Stimulated activated CD4-positive, alpha-beta T cell treated with anti-CD3 and anti-CD28 coated beads, Interleukin-1b, Interleukin-23, amount 100 ng/mL, for 1 hour (primary cell): ENCODE measurements at places on chromosomes 6 and 20.

- DNase-seq = no peak
These were observed 658.0 kb upstream of the NOX3 start for GRCh38 chr6:156113631-156114030.

- peak; percentile 61 for DNase-seq
These were observed 25.4 kb downstream of the SLC17A9 start for GRCh38 chr20:62977613-62978560.

DNA sequence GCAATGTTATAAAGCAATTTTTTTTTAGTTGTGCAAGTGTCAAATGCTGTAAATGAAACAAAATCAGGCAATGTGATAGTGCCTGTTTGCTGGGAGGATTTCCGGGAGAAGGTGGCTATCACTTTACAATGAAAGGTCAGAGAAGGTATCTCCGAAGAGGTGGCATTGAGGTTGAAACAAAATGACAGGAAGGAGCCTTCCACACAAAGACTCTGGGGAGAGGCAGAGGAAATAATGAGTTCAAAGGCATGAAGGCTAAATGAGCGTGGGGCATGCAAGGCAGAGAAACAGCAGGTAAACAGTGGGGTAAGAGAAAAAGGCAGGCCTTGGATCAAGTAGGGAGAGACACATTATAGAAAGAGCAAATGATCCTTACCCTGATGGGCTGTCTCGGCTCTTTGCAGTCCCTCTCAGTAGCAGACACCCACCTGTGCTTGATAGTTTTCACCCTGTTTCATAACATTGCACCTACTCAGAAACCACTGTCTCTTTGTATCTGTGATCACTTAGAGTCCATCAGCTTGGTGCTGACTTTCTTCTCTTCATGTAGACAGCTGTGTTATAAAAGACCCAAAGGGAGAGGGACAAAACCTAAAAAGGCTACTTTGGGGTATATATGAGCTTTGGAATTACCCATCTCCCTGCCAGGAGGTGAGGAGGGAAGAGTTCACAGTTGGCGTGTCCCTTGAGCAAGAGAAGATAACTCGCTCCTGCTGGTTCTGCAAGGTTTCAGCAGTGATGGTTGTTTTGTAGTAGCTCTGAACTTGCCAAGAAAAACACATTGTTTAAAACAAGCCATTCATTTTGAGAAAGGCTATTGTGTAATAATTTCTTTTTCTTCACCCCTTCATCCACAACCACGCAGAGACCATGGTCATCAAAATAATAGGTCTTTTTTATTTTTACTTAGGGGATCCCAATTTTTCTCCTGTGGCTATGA, 22.3 kb downstream of the NRN1 start:
- DNase-seq = no peak

DNA sequence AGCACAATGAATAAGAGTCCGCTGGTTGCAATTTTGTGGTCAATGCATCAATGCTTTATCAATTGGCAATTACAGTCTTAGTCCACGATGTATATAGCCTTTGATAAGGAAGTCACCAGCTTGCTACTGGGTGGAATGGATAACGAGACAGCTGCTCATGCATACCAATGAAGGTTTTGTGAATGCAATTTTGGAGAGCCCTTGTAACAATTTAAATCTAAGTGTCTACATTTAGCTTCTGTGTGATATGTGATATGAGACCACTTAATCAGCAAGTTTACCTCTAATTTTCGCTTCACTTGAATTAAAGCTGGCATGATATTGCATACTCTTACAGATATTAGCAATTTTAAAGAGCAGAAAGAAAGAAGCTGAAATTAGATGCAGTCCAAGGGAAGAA, 543.9 kb downstream of the RNF144B start:
- no peak for DNase-seq

- no peak for DNase-seq
These were observed 98.8 kb downstream of the GRM1 start for GRCh38 chr6:146127447-146128215.

DNA sequence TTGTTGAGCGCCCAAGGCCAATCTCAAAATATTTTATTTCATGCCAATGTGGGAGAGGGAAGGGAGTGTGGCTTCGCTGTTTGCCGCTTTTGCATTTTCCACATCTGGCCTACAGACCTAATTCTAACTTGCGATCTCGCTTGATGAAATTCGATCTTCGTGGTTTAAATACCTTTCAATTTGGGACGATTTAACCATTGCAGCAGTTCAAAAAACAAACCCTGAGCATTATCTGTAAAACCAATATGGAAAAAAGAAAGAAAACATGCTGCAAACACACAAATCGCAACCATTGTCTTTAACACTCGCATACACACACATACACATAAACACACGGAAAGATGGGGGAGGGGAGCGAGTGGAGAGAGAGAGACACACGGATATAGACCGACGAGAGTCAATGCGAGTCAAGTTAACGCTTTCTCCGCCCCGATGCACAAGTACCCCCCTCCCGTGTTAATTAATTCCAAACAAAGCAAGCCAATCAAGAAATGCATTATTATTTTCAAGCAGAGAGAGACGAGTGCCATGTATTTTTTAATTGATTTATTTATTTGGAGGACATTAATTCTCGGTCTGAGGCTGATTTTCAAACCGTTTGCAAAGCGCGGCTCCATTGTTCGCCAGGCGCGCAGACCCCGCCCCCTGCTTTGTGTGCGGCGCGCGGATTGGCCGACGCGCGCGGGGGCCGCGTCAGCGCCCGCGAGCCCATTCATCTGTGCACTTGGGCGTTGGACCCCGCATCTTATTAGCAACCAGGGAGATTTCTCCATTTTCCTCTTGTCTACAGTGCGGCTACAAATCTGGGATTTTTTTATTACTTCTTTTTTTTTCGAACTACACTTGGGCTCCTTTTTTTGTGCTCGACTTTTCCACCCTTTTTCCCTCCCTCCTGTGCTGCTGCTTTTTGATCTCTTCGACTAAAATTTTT, at the start of gene MARCKS:
Gene MARCKS, plus strand, starts transcription at position 721 of the 931 bp plus-strand sequence. CDS start 401 bp downstream, outside the sequence.
- DNase-seq = no peak

- no peak for DNase-seq
These were observed 142.6 kb downstream of the ADGRG6 start for GRCh38 chr6:142444376-142444775.

DNA sequence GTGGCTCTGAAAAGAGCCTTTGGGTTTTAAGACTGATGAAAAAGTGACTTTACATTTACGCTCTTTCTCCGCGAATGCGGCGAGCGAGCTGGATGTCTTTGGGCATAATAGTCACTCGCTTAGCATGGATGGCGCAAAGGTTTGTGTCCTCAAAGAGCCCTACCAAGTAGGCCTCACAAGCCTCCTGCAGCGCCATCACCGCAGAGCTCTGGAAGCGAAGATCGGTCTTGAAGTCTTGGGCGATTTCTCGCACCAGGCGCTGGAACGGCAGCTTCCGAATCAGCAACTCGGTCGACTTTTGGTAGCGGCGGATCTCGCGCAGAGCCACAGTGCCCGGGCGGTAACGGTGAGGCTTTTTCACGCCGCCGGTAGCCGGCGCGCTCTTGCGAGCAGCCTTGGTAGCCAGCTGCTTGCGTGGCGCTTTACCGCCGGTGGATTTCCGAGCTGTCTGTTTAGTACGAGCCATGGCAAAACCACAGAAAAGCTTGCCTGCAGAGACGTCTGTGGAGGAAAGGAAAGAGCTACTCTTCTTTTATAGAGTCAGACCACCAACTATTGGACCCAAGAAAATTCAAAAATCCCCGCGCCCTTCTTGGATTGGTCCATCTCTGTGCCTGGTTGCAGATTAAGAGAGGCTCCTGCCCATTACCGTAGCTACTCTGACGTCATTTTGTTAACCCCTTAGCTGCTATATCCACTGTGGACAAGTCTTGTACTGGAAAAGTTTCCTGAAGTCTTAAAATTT, 55.5 kb upstream of the HFE start:
- peak; percentile 57 for DNase-seq

DNA sequence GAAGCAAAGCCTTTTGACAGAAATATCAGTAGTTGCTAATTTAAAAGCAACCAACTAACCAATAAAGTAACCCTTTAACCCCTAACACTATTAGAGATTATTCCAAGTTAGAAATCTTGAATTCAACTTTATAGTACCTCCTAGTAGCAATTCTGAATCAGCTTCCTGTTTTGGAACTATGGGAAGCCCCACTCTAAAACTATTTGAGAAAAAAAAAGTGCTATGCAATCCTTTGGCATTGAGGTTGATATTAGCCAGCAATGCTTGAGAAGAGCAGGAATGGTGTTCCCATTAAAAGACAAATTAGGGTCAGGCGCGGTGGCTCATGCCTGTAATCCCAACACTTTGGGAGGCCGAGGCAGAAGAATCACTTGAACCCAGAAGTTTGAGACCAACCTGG, 306.2 kb upstream of the ZFP64 start:
- no peak for DNase-seq

DNA sequence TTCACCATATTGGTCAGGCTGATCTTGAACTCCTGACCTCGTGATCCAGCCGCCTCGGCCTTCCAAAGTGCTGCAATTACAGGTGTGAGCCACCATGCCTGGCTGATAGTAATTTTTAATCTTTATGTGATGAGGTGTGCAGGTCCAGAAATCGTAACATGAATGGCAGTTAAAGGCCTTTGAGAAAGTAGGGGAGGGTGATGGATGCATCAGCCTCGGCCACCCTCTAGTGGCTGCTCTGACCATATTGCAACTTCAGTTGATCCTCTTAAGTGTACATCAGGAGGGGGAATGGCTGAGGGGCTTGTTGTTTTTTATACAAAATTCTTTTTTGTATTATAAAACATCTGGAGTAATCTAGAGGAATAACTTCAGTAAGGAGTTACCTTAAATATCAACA, 193.0 kb downstream of the ZFAND3 start:
- no peak for DNase-seq

DNA sequence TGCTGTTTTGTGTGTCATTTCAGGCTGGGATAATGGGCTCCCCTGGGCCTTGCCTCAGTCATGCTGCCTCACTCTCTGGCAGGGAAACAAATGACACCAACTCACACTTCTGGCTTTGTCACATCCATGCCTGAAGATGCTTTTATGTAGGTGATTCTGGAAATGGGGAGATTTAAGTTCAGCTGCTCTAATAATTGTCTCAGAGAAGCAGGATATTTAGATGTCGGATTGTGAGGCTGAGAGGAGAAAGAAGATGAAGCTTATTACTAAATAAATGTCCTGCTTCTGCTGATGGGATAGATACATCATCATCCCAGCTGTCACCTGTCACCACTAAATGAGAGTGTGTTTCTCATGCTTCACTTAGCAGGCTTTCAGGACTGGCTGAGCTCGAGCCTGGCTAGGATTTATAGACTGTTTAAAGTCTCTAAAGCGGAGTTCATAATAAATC, 480.2 kb upstream of the SPTLC3 start:
- DNase-seq = no peak

DNA sequence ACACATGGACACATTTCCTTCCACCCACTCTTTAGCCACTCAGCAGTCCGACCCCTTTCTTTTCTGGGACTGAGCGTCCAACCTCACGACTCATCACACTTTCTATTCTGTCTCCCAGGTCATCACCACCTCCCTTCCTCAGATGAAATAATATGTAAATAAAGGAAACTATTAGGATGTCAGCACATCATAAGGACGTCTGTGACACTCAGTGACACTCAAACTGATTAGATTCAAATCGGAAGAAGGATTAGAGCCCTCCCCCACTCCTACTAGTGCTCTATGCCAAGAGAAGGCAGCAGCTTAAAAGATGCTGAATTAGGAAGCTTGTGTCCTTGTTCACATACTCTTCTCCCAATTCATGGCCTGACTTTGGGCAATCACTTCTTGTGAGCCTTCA, 113.6 kb downstream of the TNFRSF21 start:
- DNase-seq = no peak

DNA sequence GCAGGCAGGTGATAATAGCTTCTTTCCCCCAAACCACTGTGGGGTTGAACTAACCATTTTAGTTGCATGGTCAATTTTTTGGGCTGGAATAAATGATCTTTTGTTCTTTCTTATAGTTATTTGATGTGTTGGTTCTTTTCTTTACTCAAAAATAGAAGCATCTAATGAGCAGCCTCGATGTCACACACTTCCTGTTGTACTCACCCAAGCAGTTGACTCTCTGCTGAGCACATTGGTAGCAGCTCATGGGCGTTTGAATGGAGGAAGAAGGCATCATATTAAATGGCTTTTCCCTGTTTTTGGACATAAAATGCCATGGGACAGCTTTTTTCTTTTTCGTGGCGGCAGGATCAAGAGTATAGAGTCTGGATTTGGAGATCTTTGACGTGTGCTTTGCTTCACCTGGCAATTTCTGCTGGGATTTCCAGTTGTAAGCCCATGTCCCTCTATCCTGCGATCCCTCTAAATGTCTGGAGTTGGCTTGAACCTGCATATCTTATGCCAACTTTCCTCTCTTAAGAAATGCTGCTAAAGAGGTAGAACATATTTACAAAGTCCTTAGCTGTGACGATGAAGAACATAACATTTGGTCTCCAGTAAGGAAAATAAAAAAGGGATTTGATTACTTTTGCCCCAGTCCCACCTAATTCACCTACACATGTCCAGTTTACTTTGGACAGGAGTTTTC, 268.3 kb downstream of the PRL start:
- DNase-seq = no peak

DNA sequence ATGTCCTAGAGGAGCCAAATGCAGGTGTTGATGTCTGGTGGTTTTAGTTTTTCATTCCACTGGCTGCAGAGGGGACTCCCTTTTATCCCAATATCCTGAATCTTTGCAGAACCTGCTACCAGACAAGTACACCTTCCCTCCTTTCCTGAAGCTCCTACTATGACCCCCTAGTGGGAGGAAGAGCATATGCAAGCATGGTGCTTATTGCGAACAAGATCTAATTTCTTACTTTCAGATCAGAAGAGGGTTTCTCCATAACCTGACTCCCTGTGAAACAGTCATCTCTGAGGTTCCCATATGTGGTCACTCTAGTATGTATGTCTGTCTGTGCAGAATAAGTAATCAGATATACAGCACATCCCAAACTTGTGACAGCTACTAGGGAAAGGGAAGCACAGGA, 277.2 kb downstream of the ARHGAP18 start:
- DNase-seq = no peak

GRCh38 chr20:35048739-35049138, 43.9 kb downstream of the TRPC4AP start:
- no peak for DNase-seq

- DNase-seq = peak; percentile 87
These were observed at the start of gene BLOC1S5 for GRCh38 chr6:8063761-8064637. BLOC1S5 (minus strand) TSS chr6:8064389; CDS start chr6:8064376, 13 bp downstream.

- no peak for DNase-seq
These were observed 50.7 kb downstream of the TGM2 start for GRCh38 chr20:38114353-38114791.

GRCh38 chr6:40334496-40335270, 252.5 kb downstream of the LRFN2 start:
- no peak for DNase-seq

GRCh38 chr6:43623880-43624785, 4.9 kb downstream of the GTPBP2 start:
- no peak for DNase-seq

DNA sequence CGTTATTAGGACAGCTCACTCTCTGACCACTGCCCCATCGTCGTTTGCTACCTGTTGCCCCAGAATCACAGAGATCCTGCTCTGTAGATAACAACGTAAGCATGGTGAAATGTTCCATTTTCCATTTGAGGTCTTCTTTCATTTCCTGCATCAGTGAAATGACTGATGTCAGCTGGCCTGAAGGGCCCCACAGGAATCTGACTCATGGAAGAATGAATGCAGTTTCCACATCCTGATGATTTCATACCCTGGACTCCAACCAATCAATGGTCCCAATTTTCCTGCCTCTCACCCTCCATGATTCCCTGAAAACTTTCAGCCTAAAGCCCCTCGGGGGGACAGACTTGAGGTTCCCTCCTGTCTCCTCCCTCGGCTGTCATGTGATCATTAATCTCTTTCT, 394.4 kb upstream of the CDH4 start:
- DNase-seq = no peak

GRCh38 chr6:8361259-8361658, 74.1 kb downstream of the SLC35B3 start:
- DNase-seq = no peak
